ENCODE measurements at places on chromosomes 2 and 18.

- no peak for DNase-seq
These were observed 750 bp downstream of the STRADB start for GRCh38 chr2:201452058-201452921.

- DNase-seq, result no peak
These were observed 56.1 kb upstream of the CDCA7 start for GRCh38 chr2:173298536-173299097.

- no peak for DNase-seq
These were observed 615 bp upstream of the CCNT2 start for GRCh38 chr2:134917888-134918525.

GRCh38 chr2:88006912-88007439, 9.4 kb downstream of the RNU2-63P start:
- no peak for DNase-seq

DNA sequence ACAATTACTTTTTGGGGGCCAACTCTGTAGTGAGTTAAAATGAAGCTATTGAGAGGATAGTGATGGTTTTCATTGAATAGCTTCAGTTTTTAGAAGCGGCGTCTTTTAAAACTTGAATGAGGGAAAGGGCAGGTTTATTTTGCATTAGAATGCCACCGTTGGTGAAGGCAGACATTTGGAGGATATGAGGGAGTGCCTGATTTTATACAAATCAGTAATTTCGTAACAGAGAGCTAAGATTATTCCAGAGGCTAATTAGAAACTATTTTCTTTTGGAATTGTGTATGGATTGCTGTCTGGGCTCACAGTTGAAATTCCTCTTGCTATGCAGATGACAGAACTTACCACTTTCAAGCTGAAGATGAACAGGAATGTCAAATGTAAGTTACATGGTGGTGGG, 67.6 kb downstream of the ITGB1BP1 start:
- no peak for DNase-seq

DNA sequence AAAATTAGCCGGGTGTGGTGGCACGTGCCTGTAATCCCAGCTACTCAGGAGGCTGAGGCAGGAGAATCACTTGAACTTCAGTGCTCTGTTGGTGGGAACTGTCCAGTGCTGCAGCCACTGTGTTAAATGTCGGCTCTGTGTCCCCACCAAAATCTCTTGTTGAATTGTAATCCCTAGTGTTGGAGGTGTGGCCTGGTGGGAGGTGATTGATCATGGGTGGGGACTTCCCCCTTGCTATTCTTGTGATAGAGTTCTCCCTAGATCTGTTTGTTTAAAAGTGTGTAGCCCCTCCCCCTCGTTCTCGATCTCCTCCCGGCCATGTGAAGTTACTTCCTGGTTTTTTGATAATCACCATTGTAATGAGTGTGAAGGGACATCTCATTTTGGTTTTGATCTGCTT, 9.8 kb upstream of the RPL31 start:
- no peak for DNase-seq

DNA sequence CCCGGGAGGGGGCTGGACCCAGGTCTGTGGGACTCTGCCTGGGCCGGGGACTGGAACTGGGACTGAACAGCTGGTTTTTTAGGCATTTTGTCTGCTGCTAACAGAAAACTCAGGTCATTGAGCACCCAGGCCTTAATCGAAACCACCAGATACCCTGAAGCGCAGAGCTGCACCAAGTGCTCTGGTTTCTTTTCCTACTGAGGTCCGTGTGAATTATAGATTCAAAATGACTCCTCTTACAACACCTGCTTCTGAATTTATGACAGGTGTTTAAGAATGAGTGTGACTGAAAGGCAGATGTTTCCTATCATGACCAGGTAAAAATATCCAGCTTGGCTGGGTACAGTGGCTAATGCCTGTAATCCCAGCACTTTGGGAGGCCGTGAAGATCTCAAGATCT, 47.8 kb downstream of the TRAPPC12 start:
- no peak for DNase-seq

DNA sequence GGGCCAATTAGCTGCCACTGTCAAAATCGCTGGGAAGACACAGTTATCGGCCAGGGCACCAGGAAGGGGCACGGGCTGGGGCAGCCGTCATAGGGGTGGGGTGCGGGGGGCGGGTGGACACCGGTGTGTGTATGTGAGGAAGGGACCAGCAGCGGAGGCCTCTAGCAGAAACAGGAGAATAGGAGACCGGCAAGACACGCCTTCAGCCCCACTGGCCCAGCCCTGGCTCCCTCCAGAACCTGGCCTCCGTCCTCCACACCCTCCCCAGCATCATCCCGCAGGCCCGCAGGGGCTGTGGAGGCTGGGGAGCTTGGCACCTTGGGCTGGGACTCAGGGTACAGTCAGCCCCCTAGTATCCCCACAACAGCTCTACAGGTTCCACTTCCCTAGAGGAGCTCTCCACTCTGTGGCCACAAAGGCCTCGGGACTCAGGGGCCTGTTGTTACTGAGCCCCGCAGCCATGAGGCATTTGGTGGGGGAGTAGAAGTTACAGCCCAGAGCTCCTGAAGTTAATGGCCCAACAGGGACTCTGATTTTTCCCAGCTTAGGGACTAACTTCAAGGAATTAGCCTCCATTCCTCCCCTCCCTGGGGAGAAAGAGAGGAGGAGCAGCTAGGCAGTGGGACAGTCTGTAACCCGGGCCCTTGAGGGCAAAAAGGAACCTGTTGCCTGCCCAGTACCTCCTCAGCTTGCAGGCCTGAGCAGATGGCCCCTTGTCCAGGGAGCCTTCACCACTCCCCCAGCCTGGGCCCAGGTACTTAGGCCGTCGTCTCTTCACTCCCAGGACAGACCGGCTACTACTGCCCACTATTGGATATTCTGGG, 19.9 kb downstream of the SH2D6 start:
- DNase-seq, result no peak

DNA sequence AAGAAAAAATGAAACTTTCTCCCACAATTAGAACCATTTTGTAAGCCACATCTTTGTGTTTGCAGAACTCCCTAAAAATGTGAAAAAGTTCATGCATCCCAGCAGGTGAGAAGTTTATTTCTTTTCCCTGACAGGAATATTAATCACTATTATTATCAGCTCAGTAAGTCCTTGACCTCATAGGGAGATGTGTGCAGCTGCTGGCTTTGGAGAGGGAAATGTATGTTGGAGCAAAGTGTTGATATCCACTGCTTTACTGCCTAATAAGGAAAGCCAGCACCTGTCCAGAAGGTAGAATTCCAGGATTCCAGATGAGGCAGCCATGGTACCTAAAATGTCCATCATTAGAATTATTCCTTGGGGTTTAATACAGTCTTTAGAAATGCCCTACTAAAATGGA, 35.8 kb upstream of the CCNT2 start:
- no peak for DNase-seq

GRCh38 chr2:116200086-116200485, 1614.4 kb upstream of the DDX18 start:
- DNase-seq, result no peak

DNA sequence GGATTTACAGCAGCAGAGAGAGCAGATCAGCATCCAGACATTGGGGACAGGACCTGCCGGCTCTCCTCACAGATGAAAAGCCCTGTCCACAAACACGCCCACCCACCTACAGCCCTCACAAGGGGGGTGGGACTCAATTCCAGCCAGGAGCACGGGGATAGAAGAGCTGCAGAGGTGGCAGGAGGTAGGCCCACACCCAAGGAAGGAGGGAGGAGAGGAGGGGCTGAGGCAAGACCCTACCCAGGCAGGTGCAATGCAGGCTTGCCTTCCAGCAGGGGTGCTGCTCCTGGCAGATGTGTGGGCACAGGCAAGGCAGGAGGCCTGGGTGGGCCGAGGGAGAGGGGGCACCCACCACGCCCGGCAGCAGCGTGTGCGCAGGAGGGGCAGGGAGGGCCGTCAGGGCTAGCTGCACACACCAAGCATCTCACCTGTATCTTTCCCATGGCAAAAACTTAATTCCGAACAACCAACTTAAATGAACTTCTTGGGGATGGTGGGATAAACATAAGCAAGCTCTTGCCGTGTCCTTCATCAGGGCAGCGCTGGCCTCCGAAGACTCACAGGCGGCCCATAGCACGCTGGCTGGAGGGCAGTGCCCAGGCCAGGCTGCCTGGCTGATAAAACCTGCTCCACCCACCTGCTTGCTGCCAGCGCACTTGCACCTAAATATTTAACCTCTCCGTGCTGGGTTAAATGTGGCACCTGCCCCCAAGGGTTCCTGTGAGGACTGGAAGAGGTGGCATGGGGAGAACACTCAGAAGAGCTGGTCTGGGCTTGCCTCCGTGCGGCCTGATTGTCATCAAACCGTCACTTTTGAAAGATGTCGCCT, 219.5 kb downstream of the HDAC4 start:
- DNase-seq, result peak; percentile 11

- DNase-seq, result no peak
These were observed 29.7 kb downstream of the CARF start for GRCh38 chr2:202941771-202942170.

- DNase-seq, result no peak
These were observed 72.2 kb downstream of the EMILIN2 start for GRCh38 chr18:2918761-2919550.

DNA sequence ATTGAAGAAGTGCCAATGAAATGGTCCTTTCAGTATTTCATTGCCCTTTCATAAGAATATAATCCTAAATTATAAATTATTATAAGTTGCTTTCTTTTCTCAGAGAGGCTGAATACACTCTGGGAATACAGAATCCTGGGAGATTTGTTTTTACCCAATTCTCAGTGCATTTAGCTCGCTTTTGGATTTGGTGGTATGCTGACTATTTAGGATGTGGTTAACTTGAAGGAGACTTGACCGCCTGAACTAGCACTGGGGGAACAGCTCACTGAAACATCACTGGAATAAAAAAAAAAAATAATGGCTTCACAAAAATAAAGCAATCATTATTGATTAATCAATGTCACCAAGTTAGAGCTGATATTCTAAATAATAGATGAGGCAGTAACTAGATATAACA, 10.2 kb downstream of the TNFAIP6 start:
- DNase-seq, result no peak

- DNase-seq, result no peak
These were observed 868 bp downstream of the HSBP1L1 start for GRCh38 chr18:79965119-79965902.

DNA sequence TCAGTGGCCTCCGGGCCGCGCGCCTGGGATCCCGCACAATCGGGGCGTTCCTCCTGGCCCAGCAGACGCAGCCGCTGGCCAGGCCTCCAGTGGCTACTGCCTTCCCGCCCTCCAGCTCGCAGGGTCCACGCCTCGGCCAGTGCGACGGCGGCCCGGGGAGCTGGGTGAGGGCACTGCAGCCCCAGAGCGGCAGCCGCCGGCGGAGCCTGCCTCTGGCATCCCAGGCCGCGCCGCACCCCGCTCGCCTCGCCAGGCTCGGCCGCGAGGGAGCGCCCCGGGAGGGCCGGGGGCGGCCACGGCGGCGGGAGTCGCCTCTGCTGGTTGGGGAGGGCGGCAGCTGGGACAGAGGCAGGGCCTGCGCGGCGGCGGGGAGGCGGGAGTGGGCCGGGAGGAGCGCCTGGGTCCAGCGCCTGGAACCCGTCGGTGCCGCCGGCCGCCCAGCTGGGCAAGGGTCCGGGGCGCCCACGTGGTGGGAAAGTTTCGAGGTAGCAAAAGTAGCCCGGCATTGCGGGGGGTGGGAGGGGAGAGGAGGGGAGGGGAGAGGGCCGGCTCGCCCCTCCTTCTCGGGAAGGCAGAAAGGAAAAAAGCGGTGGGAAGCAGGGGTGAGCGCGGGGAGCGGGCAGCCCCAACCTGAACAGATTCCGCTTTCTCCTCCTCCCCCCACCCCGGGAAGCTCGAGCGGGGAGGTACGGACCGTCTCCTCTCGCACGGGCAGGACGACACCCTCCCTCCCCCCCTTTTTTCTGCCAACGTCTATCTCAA, 1.5 kb upstream of the INHBB start:
- DNase-seq, result no peak

- DNase-seq, result no peak
These were observed 114.8 kb downstream of the GAREM1 start for GRCh38 chr18:32355896-32356295.
